Stimulated activated CD4-positive, alpha-beta T cell treated with anti-CD3 and anti-CD28 coated beads, Interleukin-4, amount 100 ng/mL, for 4 hours (primary cell): ENCODE measurements at places on chromosomes 4 and X.

GRCh38 chr4:94442251-94442650 is 9.5 kb upstream of the PDLIM5 start:
- no peak for DNase-seq

GRCh38 chrX:101287402-101287801 is 3.7 kb downstream of the TAF7L start:
- no peak for DNase-seq

DNA sequence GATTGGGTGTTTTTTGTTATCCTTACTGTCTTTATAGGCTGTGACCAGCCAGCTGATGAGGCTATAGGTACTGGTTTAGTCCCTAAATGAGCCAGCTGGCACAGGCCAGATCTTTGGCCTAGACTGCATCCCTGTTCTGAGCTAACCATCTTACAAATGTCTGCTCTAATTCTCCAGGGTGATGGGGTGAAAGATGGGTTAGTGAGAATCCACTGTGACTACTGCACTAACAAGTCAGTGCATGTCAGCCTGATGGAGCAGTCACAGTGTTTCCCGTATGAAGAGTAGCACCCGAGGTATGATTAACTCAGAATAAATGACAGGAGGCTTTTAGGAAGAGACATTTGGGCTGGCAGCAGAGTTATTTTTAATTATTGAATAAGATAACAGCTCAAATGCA is 181.0 kb downstream of the DCTD start:
- no peak for DNase-seq

DNA sequence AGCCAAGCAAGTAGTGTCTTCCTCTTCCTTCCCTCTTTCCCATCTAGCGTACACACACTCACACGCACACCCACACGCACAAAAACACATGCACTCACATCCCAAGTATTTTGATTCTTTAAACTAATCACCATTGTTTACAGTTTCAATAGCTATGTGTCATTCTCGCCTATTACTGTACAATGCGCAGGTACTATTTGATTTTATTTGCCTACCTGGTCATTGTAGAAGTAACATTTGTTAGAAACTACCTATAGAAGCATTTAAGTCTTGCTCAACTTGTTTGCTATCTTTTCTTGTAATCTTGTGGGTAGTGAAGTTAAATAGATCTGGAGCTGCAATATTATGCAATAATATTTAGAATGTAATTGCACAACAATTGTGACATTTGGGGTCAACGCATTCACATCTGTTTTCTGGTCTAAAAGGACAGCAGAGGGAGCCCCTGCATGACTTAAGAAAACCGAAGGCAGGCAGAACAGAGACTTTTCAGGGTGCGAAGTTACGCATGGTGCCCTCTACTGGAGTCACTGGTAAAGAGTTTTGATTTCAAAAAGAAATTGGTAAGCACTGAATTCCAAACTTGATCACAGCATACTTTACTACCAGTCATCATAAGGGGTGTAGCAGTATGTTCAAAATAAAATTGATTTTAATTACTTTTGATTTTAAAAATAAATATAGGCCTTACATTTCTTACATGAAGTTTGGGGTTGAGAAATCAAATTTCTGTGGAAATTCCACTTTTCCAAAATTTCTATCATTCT is 503.3 kb upstream of the FAM241A start:
- DNase-seq = no peak

DNA sequence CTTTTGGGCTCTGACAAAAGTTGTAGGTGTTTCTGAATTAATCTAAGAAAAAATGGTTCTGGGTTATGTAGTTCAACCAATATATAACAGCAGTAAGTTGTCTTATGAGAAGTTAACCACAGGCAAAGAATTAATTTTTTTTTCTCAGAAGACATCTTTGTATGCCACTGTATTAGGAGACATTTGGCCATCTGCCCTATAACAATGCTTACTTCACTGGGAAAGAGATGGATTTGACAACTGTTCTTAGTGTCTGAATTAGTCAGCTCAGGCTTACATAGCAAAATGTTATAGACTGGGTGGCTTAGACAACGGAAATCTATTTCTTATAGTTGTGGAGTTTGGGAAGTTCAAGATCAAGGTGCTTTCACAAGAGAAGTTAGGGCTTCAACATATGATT is 508.1 kb downstream of the STIM2 start:
- no peak for DNase-seq

DNA sequence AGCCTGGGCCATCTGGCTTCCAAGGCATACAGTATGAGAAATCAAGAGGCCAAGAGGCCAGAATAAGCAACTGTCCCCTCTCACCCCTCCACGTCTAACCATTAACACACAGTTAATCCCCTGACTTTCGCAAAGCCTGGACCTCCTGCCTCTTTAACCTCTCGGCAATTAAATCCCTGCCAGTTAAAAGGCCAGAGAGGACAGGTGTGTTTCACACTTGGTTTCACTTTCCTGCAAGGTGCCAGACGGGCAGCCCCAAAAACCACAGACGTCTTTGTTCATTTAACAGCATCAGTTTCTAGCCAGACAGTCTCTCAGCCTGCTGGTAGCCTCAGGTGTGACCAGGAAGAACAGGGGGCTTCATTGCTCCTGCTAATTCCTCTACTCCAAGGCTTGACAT is 91.1 kb upstream of the KIT start:
- no peak for DNase-seq

DNA sequence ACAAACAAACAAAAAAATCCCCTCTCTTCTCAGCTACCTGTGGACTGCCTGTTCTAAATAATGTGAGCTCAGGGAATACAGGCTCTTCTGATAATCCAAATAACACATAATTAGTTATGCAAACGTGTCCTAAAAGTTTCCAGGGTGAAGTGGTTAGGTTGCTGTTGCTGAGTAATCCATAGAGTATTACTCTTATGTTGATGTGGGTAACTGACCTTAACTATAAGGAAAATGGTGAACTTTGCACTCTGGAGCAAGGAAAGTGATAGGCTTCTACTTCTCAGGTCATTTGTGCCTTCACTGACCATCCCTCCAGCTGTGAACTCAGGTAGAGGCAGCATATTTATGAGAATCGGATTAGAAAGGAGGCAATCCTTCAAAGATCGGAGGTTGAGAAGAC is 19.9 kb downstream of the MSN start:
- no peak for DNase-seq

- no peak for DNase-seq
Observed at GRCh38 chr4:157005193-157005592, 33.6 kb upstream of the PDGFC start.

GRCh38 chr4:125125276-125125675 is 189.5 kb upstream of the FAT4 start:
- no peak for DNase-seq
